ENCODE measurements at places on chromosomes 7 and 10. TPM values are rescaled to one million over a fixed set of nuclear protein-coding genes. Genes with fewer than 3 reads are reported as not detected.

GRCh38 chr7:70349819-70350218 is 751.5 kb downstream of the AUTS2 start:
- no peaks in the 10 kb centered on the region for H3K27me3 ChIP-seq
- no peak overlapping the region for H3K4me3 ChIP-seq
- no peaks in the 10 kb centered on the region for H3K4me1 ChIP-seq
- no peak overlapping the region for H3K27ac ChIP-seq
- DNase-seq = no peak

The ABCB1 gene
- 4.3 TPM for total RNA-seq

The CALML5 gene
- not detected for total RNA-seq

GRCh38 chr7:141400356-141400755 is 150.9 kb upstream of the AGK start:
- DNase-seq = no peak
- H3K27me3 ChIP-seq = no peaks in the 10 kb centered on the region
- H3K4me3 ChIP-seq = no peak overlapping the region

- no peaks in the 10 kb centered on the region for H3K4me1 ChIP-seq
- H3K4me3 ChIP-seq = no peak overlapping the region
- H3K36me3 ChIP-seq = peaks cover 62% of the 10 kb centered on the region
- H3K27ac ChIP-seq = no peak overlapping the region
Observed at GRCh38 chr10:15112657-15113056, 15.5 kb downstream of the RPP38 start.

- no peaks in the 10 kb centered on the region for H3K4me1 ChIP-seq
- H3K4me3 ChIP-seq = no peak overlapping the region
- H3K27me3 ChIP-seq = no peaks in the 10 kb centered on the region
- H3K36me3 ChIP-seq = no peaks in the 10 kb centered on the region
- no peak overlapping the region for H3K27ac ChIP-seq
Observed at GRCh38 chr7:96430356-96430755, 108.5 kb upstream of the SLC25A13 start.

The KEL gene
- 1.6 TPM for total RNA-seq

GRCh38 chr10:71627956-71628355 is 91.6 kb downstream of the C10orf105 start:
- H3K4me3 ChIP-seq = no peak overlapping the region
- peak; percentile 67 for DNase-seq
- peaks cover 4% of the 10 kb centered on the region for H3K27me3 ChIP-seq
- no peak overlapping the region for H3K27ac ChIP-seq
- H3K4me1 ChIP-seq = peaks cover 10% of the 10 kb centered on the region

DNA sequence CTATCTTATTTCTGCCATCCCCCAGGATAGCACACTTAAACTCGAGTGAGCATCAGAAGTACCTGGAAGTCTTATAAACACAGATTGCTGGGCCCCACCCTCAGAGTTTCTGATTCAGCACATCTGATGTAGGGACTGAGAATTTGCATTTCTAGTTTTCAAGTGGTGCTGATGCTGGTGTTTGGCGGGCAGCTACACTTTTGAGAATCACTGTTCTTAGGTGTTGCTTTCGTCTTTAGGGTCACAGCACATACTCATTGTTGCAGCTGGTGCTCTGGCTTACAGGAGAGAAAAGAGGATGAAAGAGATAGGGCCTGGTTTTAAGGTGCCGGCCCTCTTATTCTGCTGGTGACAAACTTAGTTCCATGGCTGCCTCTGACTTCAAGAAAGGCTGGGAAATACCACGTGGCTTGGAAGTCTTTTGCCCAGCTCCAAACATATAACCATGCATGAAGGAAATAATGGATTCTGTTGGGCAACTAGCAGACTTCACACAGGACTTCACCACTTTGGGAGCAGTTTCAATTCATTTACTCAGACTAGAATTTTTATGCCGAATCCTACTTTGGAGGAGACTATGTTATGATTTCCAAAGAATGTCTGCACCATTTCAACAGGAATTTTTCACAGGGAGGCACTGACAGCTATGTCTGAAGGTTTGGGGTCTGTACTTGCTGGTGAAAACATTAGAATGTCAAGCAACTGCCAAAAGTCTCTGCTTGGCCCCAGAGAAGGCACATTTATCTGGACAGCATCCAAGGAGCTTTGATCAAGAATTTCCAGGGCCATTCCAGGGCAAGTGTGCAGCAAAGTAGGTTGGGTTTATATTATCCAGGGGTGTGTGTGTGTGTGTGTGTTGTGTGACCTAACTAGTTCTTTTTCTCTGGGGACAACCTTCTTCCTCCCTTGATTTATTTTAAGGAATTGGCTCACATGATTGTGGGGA is 6.9 kb upstream of the MINDY4 start:
- H3K4me3 ChIP-seq = no peak overlapping the region
- no peaks in the 10 kb centered on the region for H3K36me3 ChIP-seq
- no peak for DNase-seq
- H3K27ac ChIP-seq = peak overlapping the region; percentile 53
- no peaks in the 10 kb centered on the region for H3K27me3 ChIP-seq

- peaks cover 26% of the 10 kb centered on the region for H3K4me1 ChIP-seq
- no peaks in the 10 kb centered on the region for H3K27me3 ChIP-seq
- H3K27ac ChIP-seq = no peak overlapping the region
- DNase-seq = no peak
- H3K36me3 ChIP-seq = peaks cover 6% of the 10 kb centered on the region
Observed at GRCh38 chr10:124928087-124928486, 13.8 kb upstream of the ZRANB1 start.

The GRID2IP gene
- 0.41 TPM for total RNA-seq

DNA sequence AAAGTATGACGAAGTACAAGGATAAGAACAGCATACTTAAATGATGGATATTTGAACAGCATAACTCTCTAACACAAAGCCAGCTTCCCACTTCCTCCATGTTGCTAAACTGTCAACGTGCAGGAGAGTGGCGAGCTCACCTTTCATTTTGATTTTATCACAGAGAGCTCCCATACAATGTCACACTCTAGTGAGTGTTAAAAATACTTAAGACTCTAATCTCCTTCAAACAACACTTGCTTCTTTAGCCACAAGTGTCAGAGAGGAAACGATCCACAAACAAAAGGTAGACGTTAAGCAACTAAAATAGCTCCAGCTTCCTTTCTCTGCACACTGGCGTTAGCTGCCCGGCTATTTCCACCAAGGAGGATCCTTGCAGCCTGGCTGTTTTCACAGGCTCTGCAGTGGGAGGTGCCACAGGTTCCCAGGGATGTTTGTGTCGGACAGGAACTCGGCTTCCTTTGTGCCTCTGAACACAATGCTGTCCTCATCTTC is 194.6 kb downstream of the COBL start:
- no peaks in the 10 kb centered on the region for H3K27me3 ChIP-seq
- no peaks in the 10 kb centered on the region for H3K36me3 ChIP-seq
- no peak overlapping the region for H3K4me3 ChIP-seq
- H3K27ac ChIP-seq = no peak overlapping the region

DNA sequence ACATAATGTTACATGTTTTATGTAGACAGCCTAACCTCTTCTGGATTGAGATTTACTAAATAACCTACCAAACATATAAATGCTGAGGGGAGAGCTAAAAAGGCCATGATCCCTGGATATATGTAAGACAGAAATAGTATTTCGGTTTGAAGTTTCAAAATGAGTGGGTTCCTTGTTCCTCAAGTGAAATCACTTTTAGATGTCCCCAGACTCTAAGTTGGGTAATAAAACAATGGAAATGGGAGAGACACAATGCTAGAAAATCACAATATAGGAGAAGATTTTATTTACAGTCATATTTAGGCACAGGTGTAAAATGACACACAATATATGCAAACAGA is 56.5 kb downstream of the SHTN1 start:
- H3K36me3 ChIP-seq = peaks cover 23% of the 10 kb centered on the region
- no peak for DNase-seq
- H3K4me3 ChIP-seq = no peak overlapping the region
- H3K4me1 ChIP-seq = peaks cover 9% of the 10 kb centered on the region

The TMEM270 gene
- total RNA-seq = not detected

DNA sequence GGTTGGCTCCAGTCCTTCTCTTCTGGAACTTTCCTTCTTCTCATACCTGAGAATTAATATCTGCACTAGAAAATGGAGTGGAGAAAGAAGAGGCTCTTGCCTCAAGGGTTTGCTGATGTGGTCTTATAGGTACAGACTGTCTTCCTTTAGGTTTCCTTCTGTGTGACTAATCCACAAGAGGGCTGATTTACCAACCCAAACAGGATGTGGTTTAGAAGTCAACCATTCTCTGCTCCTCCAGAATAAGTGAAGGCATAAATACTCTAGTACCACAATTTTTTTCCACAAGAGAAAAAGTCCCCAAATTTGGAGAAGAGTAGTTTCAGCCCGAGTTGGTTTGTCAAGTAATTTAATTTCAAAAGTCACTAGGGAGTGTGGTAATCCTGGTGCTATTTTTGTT is 85.8 kb downstream of the NRP1 start:
- H3K36me3 ChIP-seq = peaks cover 39% of the 10 kb centered on the region
- DNase-seq = no peak
- no peak overlapping the region for H3K4me3 ChIP-seq
- peaks cover 43% of the 10 kb centered on the region for H3K4me1 ChIP-seq

All from lower lobe of right lung (tissue), 2 donors.